ENCODE measurements at places on chromosomes 1 and 21.

GRCh38 chr1:155062702-155063411 is 683 bp upstream of the EFNA4 start:
- no peak for DNase-seq

DNA sequence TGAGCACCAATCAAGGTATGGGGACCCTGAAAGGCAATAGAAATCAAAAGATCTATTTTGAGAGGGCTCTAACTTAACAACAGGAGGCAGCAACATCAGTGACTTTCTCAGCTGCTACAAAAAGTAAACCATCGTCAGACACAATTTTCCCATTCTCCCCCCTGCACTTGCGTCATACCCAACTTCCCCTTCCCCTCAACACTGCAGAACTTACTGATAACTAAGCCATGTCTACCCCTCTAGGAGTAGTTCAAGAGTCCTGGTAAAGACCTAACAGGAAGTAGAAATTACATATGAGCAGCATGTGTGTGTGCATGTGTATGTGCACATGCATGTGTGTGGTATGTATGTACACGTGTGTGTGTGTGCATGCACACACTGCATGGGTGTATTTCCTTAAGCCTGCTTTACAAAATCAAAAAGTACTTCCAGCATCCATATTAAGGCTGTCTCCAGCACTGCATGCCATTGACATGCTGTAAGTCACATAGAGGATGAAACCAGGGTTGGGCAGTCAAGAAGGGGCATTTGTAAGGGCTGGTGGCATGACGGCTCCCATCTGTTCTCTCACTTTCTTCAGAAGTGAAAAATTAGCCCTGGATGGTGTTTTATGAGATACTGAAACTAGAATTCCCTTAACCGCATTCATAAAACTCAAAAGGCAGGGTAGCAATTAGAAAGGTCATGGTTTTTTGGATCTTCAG is 460.1 kb upstream of the RUNX1 start:
- peak; percentile 78 for DNase-seq

DNA sequence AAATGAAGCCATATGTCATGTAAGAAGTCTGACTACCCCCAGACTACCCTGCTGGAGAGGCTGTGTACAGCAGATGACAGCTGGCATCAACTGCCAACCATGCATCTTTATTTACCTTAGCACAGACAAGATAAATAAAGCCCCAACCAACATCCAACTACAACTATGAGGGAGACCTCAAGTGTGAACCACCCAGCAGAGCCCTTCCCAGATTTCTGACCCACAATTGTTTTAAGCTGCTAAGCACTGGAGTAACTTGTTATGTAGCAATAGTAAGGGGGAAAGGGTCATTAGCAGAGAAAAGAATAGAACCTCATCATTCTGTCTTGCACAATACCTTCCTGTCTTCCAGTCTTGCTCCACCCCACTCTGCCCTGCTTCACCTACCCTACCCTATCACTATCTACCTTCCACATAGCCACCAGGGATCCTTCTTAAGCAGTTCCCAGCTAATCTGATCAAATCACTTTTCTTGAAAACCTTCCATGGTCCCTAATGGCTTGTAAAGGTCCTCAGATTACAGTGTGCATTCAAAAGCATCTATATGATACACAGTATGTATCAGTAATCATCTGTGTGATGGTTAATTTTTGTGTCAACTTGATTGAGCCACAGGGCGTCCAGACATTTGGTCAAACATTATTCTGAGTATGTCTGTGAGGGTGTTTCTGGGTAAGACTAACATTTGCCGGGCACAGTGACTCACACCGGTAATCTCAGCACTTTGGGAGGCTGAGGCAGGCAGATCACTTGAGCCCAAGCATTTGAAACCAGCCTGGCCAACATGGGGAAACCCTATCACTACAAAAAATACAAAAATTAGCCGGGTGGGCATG is 19.6 kb upstream of the RBM15 start:
- no peak for DNase-seq

- no peak for DNase-seq
Observed at GRCh38 chr1:194227161-194227560, 1040.7 kb upstream of the B3GALT2 start.

DNA sequence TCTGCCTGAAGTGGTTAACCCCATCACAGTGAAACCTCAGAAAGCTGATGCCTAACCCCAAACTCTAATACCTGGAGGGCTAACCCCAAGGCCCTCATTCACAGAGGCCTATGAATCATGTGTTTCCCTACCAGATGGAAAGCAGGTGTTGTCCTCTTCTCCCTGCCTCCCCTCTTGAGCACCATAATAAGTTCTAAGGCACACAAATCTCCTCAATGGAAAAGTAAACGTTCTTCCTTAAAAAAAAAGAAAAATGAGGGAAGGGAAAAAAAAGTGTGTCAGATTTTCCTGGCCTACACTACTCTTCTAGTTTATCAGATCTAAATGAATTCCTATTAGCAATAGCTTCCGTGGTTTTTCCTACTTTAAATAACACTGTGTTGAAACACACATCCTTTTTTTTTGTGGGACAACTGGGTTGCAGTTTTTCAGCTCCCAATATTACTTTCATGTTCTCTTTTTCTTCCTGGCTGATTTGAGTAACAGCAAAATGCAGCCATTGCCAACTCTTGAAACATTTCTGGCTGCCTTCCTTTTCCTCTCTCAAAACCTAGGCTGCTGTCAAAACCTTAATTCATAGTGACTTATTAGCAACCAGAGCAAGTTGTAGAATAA is 43.2 kb downstream of the SLC44A3 start:
- DNase-seq, result no peak

DNA sequence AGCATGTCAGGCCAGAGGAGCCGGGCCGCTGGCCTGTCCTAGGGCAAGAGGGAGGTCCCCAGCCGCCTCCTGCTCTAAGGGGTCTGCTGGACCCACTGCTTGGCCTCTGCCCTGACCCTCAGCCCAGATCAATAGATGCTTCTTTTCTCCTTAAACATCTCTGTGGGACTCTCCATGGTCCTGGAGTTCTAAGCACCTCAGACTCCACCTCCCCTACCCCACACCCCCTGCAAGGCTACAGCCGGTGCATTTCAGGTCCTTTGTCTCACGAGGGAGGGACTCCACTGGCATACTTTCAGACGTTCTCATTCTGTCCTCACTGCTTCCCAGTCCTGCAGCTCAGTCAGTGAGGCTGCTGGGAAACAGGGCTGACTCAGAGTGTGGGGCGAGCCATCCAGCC is 11.0 kb downstream of the CNTN2 start:
- no peak for DNase-seq

GRCh38 chr1:111903871-111904449 is 85.5 kb downstream of the KCND3 start:
- DNase-seq, result no peak

DNA sequence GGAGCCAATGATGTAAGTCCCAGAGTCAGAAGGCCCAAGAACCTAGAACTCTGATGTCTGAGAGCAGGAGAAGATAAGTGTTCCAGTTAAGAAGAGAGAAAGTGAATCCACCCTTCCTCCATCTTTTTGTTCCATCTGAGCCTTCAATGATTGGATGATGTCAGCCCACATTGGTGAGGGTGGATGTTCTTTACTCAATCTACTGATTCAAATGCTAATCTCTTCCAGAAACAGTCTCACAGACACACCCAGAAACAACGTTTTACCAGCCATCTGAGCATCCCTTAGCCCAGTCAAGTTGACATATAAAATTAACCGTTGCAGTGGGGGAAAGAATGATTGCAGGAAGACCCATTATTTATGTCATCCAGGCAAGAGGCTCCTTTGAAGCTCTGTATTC is 16.5 kb upstream of the RNF220 start:
- no peak for DNase-seq

DNA sequence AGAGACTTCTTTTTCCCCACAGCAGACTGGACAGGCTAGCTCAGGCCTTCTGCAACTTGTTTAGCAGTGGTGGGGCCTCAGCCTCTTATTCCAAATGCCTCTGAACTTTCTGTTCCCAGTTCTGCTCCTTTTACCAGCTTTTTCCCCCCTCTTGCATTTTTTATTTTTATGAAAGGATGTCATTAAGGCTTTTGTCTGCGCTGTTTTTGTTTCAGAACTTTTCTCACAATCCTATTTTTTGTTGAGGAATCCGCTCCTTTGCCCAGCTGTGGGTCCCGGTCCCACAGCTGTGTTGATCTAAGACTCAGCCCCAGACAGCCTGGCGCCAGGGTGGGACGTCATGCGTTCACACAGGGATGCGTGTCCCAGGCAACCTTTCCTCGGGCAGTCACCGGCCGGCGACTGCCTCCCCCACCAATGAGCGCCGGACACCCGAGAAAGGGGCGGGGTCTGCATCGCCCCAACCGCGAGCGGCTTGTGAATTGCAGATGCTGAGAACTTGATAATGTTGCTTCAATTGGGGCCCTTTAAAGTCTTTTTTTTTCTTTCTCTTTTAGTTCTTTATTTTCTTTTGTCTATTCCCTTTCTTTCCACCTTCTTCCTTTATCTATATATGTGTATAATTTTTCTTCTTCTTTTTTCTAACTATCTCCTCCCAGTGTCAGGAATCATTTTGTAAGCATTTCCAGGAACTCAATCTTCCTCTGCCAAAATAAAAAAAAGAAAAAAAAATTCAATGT is 3.0 kb upstream of the ID3 start:
- DNase-seq, result no peak

- DNase-seq, result no peak
Observed at GRCh38 chr1:23469372-23469982, 14.5 kb downstream of the ASAP3 start.

DNA sequence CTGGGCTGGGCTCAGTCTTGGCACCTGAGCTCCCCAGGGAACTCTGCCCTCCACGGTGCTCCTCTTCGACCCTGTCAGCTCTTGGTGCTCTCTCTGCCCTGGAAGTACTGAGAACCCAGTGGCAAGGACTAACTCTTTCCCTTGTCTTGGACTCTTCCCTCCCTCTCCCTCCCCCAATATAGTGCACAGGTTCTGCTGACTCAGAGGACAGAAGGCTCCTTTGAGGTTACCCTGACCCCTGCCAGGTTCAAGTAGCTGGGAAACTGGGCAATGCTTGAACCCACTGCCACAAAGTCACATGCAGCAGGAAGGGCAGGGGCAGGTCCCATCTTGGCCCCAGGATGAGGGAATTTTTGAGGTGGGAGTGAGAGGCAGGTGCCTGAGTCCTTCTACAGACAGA is 20.3 kb downstream of the KCNQ4 start:
- DNase-seq, result no peak

GRCh38 chr1:62022382-62022983 is 172.2 kb upstream of the L1TD1 start:
- DNase-seq, result no peak

DNA sequence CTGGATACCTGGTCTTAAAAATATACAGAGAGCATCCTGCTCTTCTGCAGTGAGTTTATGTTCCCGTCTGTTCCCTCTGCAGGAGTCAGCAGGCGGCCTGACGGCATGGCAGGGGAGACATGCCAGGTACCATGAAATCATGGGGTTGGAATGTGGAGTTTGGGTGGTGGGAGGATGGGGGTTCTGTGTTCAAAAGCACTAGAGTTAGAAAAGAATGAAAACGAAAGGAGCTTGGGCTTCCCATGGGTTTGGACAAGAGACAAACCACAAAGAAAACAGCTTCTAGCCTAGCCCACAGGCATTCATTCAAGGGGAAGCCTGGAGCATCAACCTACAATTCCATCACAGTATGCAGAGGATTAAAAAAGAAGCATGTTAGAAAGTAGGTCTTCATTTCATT is 59.9 kb downstream of the WARS2 start:
- DNase-seq, result no peak

- no peak for DNase-seq
Observed at GRCh38 chr1:203799971-203800370, 4.5 kb downstream of the ZBED6 start.

DNA sequence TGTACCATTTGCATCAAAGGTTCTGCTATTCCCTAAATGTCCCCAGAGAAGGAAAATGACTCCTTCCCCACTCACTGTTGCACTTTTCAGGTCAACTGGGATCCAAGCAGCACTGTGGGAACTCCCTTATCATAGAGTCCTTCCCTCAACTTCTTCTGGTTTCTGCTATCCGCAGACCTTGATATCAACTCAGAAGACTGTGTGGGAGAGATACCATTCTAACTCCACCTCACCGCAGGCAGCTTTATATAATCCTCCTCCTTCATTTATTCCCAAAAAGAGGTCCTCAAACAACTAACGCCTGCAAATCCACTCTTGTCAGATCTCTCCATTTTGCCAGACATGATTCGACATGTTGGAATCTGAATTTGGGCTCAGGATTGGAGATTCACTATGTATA is 27.3 kb downstream of the LHX9 start:
- no peak for DNase-seq

GRCh38 chr21:36395353-36396111 is 10.3 kb downstream of the CHAF1B start:
- DNase-seq, result no peak

GRCh38 chr1:15004396-15004795 is 149.2 kb upstream of the TMEM51 start:
- no peak for DNase-seq

- no peak for DNase-seq
Observed at GRCh38 chr21:42498012-42498411, 2.0 kb upstream of the RSPH1 start.

- DNase-seq, result peak; percentile 91
Observed at GRCh38 chr1:22976461-22977243, 4.0 kb upstream of the LACTBL1 start.

DNA sequence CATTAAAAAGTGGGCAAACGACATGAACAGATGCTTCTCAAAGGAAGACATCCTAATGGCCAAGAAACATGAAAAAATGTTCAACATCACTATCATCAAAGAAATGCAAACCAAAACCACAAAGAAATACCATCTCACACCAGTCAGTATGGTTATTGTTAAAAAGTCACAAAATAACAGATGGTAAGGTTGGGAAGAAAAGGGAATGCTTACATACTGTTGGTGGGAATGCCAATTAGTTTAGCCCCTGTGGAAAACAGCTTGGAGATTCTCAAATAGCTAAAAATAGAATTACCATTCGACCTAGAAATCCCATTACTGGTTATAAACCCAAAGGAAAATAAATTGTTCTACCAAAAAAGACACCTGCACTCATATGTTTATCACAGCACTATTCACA is 369.4 kb downstream of the KCNH1 start:
- DNase-seq, result no peak

GRCh38 chr1:178335426-178335825 is 161.3 kb downstream of the CLEC20A start:
- no peak for DNase-seq

GRCh38 chr1:80776266-80776665 is 1024.5 kb upstream of the ADGRL2 start:
- no peak for DNase-seq

- DNase-seq, result no peak
Observed at GRCh38 chr1:37549341-37549740, 4.8 kb downstream of the SNIP1 start.

GRCh38 chr1:198798923-198799386 is 160.1 kb downstream of the PTPRC start:
- DNase-seq, result no peak

GRCh38 chr1:202438393-202439174 is 90.1 kb downstream of the PPP1R12B start:
- no peak for DNase-seq
